ENCODE measurements at places on chromosomes 16 and 17. TPM values are rescaled to one million over a fixed set of nuclear protein-coding genes. Genes with fewer than 3 reads are reported as not detected.

- no peak for DNase-seq
Observed at GRCh38 chr17:28598389-28598788, 436 bp downstream of the SPAG5 start.

LRRC46 gene
- total RNA-seq = 0.05 TPM

DNA sequence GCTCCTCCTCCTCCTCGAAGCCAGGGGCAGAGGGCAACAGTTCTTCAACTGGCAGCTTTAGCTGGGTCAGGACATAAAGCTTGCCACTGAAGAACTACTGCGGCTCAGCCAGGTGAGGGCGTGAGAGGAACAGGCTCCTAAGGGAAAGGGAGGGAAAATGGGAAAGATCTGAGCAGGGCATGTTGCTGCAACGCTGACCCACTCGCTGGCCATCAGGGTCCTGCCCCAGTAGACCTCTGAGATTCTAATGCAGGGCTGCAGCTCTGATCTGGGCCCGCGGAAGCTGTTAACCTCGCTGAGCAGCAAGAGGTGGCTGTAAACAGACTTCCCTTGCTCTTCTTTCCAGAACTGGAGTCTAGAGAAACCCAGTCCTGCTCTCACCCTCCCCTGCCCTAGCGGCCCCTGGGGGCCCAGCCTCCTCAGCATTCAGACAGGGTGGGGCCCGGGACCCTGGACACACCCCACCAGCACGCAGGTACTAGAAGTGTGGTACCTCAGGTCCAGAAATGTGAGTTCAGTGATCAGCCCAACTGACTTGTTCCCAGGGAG is 3.8 kb upstream of the TLCD2 start:
- peak; percentile 68 for DNase-seq

DNA sequence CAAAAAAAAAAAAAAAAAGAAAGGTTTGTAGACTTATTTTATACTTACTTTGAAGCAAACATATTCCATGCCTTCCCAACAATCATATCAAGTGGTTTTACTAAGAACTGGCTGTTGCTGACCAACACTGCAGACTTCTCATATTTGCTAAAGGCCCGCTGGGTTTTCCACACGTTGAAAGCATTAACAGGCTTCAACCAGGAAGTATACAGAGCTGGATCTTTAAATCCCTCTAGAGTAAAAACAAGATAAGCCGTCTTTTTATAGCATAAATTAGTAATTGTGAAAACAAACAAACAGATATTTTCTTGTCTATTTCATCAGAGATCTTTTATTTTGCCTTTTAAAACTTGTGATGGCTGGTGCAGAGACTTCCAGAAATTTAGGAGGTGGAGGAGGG is 29.1 kb downstream of the TUBD1 start:
- no peak for DNase-seq

DNA sequence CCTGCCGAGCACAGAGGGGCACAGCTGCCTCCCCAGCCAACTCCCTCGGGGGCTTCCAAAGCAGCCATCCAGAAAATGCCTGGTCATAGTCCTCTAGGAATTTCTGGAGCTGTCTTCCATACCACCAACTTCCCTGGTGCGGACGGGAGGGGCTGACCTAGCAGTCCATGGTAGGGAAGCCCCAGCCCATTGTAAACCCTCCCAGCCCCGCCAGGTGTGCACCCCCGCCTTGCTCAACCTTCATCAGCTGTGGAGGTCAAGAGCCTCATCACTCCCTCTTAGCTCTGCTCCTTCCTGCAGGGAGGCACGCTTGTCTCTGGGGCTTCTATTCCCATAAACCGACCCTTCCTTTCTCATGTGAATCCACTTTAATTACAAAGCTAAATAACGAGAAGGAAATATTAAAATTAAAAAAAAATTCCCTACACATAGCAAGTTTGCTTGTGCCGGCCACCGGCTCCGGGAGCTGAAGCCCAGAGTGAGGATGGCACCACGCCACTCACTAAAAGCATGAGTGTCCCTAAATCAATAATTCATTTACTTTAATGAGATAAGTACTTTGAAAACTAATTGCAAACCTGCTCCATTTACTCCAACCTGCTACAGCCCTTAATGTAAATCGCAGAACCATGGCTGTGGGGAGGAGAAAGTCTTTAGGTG is 181.4 kb downstream of the ENGASE start:
- no peak for DNase-seq

- DNase-seq = no peak
Observed at GRCh38 chr16:86133377-86133776, 234.4 kb downstream of the IRF8 start.

GLIS2 gene
- total RNA-seq = 1.2 TPM

- DNase-seq = no peak
Observed at GRCh38 chr16:69318911-69319289, 7.8 kb downstream of the VPS4A start.

- peak; percentile 19 for DNase-seq
Observed at GRCh38 chr17:46822388-46822921, 4.0 kb upstream of the WNT3 start.

DNA sequence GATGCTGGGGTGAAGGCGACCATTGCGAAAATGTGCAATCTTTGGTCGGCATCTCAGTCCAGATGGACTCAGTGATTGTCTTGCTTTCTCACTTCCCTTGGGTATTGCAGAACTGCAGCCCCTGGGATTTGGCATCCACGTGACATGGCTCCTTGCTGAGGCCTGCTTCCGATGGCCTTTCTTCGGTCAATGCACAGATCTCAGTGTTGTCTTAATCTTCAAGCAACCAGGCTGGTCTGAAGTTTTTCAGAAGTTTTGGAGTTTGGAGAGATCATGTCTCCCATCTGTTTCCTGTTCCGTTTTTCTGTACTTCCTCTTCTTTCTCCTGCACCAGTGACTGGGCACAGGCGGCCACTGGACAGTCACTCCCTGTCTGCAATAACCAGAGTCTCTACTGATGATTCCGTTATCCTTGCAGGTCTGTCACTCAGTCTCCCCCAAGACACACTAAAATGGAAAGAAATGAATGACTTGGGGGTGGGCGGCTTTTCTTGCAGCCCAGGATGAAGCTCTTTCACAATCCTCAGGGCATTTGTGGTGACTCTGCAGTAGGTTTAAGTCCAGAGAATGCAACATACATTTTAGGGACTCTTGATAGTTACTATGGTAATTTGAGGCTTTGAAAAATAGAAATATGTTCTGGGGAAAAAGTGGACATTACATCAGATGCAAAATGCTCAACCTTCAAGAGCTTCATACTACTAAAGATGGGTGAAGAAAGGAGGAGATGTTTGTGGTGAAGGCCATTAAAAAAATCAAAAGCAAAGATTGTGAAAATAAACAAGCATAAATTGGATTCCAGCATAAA is 106.3 kb upstream of the ZFHX3 start:
- peak; percentile 74 for DNase-seq

DNA sequence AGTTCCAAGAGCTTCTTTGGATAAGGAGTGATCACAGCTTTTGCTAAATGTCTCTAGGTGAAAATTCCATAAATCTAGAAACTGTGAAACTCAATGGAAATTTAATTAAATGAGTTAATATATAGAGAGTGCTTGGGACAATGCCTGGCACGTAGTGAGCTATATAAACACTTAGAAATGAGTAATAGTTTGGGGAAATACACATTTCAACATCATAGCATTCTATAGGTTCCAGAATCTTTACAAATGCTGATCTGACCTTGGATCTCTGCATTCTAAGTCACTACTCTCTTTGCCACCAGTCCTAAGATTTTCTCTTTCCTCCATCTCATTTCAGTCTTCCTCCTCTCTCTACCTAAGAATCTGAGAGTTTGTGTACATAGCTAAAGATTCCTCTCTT is 175.6 kb downstream of the SOX9 start:
- DNase-seq = no peak

KRTAP4-5 gene
- total RNA-seq = not detected

GRCh38 chr16:77227745-77228144 is 28.5 kb downstream of the SYCE1L start:
- no peak for DNase-seq

DNA sequence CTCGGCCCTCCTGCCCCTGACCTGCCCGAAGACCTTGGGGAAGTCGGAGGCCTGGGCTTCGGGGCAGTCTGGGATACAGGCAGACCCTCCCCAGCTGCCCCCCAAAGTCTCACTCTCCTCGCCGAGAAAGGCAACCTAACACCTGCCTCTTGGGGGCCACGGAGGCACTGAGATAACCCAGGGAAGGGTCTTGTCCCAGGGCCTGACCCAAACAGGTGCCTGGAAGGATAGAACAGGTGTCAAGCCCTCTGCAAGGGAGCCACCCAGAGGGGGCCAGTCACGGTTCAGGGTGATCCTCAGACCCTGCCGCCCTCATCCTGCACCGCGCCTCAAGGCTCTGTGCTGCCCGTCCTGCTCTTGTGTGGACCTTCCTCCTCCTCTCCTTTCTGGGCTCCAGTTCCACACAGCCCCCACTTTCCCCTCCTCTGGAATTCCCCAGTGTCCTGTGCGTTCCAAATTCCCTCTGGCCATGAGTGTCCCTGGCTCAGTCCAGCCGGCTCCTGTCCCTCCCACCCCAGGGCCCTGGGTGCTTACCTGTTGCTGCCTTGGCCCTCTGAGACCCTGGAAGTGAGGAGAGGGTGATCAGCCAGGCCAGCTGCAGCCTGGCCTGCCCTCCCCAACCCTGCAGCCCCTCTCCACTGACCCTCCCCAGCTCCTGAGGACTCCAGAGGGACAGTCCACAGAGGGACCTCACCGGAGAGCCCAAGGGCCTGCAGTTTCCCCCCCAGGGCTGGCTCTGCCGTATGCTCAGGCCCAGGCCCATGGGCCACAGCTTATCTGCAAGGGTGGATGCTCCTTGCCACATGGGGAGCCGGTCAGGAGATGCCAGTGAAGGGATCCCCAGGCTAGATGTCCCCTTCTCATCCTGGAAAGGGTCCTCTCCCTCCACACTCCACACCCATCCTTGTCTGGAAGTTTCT is 3.8 kb downstream of the PRSS27 start:
- no peak for DNase-seq

GRCh38 chr16:102060-102855 is 24.2 kb downstream of the MPG start:
- peak; percentile 52 for DNase-seq

DNA sequence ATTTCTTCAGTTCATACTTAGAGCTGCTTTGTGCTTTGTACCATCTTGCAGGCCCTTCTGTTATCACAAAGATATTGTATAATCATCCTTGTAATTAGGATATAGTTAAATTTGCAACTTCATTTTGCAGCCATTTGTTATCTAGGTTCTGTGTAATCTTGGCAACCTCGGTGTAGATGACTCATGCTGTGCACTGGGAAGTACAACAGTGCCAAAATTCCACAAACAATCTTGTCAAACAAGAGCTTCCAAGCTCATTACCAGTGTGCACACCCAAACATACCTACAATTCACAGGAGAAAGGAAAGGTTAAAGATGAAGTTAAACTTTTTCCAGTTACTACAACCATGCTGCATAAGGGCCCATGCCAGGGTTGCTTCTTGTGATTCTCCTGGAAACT is 1231.8 kb downstream of the CDH11 start:
- DNase-seq = no peak

DNA sequence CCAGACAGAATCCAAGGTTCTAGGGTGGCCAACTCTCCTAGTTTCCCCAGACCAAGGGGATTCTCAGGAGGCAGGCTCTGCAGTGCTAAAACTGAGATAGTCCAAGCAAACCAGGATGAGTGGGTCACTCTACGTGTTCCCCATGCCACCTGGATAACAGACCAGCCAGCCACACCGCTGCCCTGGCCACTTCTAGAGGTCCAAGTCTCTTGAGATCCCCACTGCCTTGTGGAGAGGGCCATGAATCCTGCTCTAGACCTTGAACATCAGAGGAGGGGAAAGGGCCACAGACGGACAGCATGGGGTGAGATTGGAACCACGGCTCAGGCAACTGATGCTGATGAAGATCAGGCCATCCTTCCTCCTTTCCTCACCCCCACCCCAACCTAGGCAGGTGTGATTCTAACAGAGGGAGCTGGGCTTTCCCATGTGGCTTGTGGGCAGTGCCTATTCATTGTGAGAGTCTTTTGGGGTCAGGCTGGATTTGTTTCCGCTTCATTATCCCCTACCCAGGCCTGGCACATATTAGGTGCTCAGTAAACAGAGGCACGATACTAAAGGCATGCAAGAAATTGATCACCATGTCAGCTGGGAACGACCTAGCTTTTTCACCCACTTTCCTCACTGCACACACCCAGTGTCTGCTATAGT is 16.8 kb upstream of the TVP23A start:
- no peak for DNase-seq

GRCh38 chr17:74024871-74025531 is 178.5 kb upstream of the RPL38 start:
- DNase-seq = no peak

DNA sequence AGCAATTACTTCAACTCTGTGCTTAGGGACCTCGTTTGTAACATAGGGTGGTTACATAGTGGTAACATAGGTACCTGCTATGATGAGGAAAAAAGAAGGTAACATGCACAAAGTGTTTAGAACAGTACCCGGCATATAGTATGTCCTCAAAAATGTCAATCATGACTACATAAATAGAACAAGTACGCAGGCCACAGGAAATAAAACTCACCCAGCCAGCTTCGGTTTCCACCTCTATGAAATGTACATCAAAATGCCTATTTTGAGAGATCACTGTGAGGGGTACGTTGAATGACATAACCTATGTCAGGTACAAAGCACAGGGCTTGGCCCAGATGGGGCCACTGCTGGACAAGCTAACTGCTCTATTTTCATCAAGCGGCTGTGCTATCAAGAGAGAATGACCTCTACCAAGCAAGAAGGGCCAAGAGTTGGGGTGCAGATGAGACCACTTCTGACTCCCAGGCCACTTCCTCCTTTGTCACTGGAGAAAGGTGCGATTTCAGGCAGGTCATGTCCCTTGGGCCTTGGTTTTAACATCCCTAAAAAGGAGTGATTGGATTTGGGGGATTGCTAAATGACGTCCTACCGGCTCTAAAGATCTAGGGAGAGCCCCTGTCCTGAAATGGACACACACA is 45.4 kb downstream of the WSB1 start:
- no peak for DNase-seq

DNA sequence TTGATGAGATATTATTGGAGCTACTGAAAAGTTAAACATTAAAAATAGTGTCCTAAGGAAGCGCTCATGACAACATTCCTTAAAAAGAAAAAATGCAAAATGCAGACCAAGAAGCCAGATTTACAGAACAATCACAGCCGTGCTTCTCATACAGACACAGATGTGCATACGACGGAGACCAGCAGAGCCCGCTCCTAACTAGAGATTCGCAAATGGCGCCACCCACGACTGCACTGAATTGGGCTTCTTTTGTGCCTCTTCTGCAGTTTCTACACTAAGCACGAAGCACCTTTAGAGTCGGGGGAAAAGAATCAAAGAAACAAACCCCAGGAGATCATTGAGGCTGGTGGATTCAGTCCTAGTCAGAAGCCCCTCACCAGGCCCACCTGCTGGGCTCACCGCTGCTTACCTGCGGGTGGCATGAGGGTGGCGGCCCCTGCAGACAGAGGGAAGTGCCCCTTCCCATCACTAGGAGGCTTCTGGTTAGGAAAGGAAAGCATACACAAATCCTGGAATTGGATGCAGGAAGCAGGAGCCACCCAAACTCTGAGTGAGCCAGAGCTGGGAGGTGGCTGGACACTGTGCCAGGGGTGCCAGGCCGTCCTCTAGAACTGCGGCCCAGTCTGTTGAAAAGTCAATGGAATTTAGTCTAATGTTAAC is 64.9 kb upstream of the CHMP6 start:
- no peak for DNase-seq
